ENCODE measurements at places on chromosomes 3 and 15.

- DNase-seq, result no peak
Observed at GRCh38 chr3:69219101-69219708, 96.8 kb upstream of the LMOD3 start.

DNA sequence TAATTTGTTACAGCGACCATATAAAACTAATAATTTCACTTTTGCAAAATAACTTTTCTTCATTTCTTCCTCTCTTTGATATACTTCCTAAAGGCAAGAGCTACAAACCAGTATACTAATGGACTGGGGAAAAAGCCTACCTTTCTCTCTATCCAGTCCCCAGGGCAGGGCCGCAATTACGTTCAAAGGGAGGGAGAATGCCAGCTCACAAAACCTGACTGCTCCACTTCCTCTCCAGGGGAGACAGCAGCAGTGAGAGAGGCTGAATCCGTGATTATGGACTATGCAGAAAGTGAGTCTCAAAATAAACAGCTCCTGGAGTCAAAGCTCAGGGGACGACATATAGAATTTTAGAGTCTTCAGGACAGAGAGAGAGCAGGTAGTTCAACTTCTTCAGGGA lies 126.9 kb upstream of the HES1 start:
- no peak for DNase-seq

- DNase-seq, result no peak
Observed at GRCh38 chr15:40468898-40469331, 1.9 kb upstream of the CHST14 start.

- DNase-seq, result no peak
Observed at GRCh38 chr15:77168616-77169015, 97.7 kb upstream of the TSPAN3 start.

GRCh38 chr3:186217820-186218164 lies 108.9 kb upstream of the ETV5 start:
- no peak for DNase-seq

- no peak for DNase-seq
Observed at GRCh38 chr3:42116466-42116865, 25.3 kb downstream of the TRAK1 start.

- peak; percentile 71 for DNase-seq
Observed at GRCh38 chr3:42066516-42067181, 24.5 kb upstream of the TRAK1 start.

Data from small intestine (tissue), 16 donors.